Activated CD4-positive, alpha-beta T cell treated with anti-CD3 and anti-CD28 coated beads for 1 hour (primary cell): ENCODE measurements at places on chromosomes 3 and 15.
A peak's percentile ranks its signal among the peaks of the same experiment; 100 is the strongest.

DNA sequence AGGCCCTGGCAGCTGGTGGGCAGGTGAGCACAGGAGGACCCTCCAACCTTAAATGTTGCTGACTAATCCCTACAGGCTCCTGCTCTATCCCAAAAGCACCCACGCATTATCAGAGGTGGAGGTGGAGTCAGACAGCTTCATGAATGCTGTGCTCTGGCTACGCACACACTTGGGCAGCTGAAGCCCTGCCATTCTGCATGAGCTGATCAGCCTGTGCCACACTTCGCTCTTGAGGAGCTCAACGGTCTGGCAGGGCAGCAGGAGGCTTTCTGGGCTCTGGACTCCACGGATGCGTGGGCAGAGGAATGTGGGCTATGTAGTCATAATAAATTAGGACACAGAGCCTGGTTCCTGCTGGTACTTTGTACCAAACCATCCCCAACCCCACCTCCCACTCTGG is 6.1 kb downstream of the MST1 start:
- no peak for DNase-seq

- DNase-seq, result no peak
Observed at GRCh38 chr3:675846-676245, 417.0 kb upstream of the CNTN6 start.

- DNase-seq, result no peak
Observed at GRCh38 chr15:101189409-101190091, 62.3 kb downstream of the CHSY1 start.

GRCh38 chr3:191068946-191069813 is 129.9 kb upstream of the OSTN start:
- DNase-seq, result no peak

GRCh38 chr3:99384596-99384995 is 253.8 kb upstream of the COL8A1 start:
- DNase-seq, result no peak

- DNase-seq, result no peak
Observed at GRCh38 chr3:187281191-187281714, 10.3 kb downstream of the MASP1 start.

DNA sequence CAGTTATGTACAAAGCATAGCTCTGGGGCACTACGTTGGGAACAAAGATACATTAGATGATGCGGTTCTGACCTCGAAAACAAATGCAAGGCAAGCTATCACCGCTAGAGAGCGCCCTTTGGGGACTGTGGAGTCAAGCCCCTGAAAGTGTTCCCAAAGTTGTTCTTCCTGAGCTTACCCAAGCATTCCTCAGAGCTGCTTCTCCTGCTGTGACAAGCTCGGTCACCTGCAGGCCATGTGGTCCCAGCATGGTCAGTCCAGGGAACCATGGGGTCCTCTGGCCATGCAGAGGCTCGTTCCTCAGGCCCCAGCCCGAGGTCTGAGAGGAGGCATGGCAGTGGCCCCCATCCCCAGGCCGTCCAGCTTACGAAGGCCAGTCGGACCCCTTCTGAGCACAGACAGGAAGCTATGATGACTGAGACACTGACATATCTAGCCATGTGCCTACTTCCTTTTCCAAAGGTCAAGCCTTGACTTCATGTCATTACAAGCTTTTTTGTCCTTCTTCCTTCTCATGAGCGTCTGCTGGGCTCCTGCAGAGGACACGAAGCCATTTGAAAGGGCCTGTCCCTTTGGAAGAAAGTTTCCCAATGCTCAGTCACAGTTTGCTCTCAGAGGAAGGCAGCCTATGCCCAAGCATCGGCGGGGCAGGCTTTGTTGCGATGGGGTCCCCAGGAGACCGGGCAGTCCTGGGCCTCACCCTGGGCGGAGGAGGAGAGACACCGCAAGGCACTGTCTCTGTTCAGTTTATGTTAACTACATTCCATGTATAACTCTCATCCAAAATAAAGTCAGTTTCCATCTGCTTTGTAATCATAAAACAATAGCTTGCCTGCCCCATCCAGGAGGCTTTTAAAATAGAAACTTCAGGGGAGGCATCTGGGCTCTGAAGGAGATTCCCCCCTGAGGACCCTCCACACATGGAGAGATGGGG is 79.3 kb downstream of the ATP10A start:
- no peak for DNase-seq

DNA sequence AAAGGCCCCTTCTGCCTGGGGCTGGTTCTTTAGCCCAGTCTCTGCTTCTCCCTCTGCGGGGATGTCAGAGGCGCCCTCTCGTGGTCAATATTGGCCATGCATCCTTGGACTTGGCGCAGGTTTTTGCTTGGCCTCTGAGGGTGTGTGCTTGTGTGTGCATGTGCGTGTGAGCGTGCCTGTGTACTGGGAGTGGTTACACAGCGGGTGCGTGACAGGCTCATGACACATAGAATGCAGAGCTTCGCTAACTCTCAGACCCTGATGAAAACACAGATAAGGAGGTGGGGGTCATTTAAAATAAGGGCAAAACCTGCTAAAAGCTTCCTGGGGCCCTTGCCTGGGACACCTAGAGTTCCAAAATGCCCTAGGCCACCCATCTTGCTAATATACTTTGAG is 160.9 kb downstream of the SMAD6 start:
- peak; percentile 48 for DNase-seq

GRCh38 chr3:190568036-190568435 is 54.2 kb downstream of the IL1RAP start:
- no peak for DNase-seq

GRCh38 chr3:70360979-70361760 is 48.7 kb upstream of the MDFIC2 start:
- no peak for DNase-seq

DNA sequence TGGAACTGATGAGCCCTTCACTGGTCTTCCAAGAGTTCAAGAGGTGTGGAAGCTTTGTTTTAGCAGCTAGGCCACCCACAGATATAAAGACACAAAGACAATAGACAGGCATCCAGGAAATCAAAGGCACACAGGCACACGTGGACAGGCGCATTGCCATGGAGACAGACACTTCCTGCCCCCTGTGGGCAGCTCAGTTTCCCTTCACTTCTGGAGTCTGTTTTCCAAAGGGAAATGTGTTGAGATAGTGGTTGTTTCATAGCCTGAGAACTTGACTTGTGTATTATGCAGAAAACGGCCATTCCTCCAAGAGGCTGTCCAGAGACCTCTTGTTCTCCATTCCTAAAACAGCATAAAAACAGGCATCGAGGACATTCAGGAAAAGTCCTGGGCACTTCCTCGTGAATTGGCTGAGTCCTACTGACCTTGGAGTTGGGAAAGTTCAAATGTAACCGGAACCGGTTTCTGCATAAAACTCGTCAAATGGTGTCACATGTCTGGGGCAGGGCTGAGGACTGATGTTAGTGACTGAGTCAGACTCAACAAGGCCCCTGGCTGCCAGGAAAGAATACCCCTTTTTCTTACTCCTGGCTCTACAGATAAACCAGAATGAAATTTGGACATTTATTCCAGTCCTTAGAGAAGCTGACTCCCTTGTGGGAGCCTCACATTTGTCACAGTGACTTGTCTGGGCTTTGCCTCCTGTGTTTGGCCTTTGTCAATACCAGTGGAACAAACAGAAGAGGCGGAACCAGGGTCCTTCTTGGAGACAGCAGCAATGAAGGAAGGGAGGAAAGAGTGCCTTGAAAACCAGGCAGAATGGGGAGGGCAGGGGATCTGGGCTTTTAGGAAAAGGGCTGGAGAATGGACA is 1.3 kb downstream of the ALPK3 start:
- no peak for DNase-seq

- no peak for DNase-seq
Observed at GRCh38 chr3:52432691-52433141, 12.2 kb downstream of the SEMA3G start.

GRCh38 chr3:66394019-66394752 is 106.6 kb downstream of the LRIG1 start:
- peak; percentile 30 for DNase-seq

GRCh38 chr15:39925112-39925842 is 5.2 kb upstream of the GPR176 start:
- DNase-seq, result no peak

GRCh38 chr15:45091576-45091975 is 22.4 kb downstream of the DUOX2 start:
- no peak for DNase-seq

DNA sequence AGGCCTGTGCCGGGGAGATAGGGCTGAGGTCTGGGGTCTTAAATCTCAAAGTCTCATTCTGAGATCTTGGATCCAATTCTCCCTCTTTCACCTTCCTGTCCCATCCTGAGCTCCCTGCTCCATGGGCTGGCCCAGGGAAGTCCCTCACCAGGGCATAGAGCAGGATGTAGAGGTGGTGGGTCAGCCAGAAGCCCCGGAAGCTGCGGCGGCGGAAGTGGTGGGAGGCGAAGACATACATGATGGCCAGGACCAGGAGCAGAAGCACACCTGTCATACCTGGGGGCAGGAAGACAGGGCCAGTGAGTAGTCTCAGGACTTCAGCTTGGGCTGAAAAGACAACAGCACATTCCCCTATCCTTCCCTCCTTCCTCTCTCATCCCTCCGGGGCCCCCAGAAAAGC is 16.5 kb downstream of the DUOX2 start:
- no peak for DNase-seq
